Lung (tissue), 17 donors: ENCODE measurements at places on chromosomes 3 and 15. TPM values are rescaled to one million over a fixed set of nuclear protein-coding genes. Genes with fewer than 3 reads are reported as not detected.

- no peak for DNase-seq
These were observed 287.8 kb downstream of the XXYLT1 start for GRCh38 chr3:194983121-194983520.

Gene LRRC49
- total RNA-seq = 9.1 TPM

DNA sequence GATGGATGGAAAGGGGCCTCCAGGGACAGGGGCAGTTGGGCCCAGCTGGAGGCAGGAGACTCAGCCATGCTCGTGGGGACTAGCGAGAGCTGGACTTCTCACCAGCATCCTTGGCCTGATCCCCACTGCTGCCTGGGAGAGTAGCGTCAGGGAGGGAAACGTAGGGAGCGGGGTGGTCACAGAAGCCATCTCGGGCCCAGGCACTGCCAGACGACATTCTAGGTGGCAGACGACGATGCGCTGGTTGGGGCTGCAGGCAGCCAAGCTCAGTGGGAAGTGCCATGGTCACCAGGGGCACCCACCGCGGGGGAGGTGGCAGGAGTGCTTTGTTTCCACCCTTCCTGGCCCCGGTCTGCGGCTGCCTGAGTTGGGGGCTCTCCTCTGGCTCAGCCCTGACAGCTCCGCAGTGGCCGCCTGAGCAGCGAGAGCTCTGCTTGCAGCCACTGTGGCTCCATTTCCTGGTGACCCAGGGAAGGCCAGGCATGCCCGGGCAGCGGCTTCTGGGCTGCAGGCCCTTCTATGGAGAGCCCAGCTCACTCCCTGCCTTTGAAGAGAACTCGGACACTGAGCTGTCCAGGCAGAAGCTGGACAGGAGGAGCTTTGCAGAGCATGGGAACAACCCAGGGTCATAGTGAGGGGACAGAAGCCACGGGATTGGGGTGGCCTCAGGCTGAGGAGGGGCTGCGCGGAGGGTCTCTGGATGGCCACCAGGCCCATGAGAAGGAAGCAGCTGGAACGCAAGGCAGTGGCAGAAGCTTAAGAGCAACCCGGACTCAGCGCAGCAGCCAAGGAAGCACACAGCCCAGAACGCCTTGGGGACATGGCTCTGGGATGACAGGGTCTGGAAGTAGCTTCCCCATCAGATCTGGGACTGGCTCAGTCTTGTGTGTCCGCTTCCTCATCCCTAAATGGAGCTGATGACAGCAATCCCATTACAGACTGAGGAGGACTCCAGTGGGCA lies 30.8 kb downstream of the KLHL25 start:
- no peak for DNase-seq

GRCh38 chr15:87877114-87877810 lies 379.3 kb downstream of the NTRK3 start:
- DNase-seq = no peak

DNA sequence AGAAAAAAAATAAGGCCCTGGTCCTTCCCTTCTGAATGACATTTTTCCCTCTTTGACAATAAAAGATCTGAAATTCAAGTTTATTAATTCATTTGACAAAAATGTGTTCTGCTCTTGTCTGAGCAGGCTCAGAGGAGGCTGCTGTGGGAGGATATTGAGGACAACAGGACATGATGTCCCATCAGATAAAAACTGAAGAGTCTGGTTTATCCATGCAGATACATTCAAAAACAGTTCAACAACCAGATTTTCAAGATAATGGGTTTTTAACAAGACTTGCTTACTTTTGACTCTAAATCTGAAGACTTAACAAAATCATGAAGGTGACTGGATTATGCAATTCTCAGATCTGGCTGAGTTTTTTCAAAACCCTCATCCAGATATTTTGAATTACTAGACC lies 36.9 kb upstream of the STRIT1 start:
- no peak for DNase-seq

DNA sequence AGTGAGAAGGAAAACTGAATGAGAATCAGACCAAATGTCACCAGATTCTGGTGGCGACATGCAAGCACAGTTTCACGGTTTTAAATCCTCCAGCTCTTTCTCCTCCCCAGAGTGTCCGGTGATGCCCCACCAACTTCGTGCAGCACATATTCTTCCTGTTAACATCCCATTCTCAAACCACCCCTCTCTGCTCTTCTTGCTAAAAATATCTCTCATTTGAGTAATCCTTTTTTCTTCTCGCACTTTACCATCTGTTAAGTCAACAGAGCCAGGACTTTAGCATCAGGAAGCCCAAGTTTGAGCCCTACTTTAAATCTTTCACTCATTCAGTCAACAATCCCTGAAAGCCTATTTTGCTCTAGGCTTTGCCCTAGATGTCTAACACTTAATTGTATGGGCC lies 68.2 kb upstream of the VGLL4 start:
- no peak for DNase-seq

Gene MESP2
- 0.55 TPM for total RNA-seq

Gene SI
- not detected for total RNA-seq

- DNase-seq = peak; percentile 37
These were observed 464.7 kb downstream of the PDCD6IP start for GRCh38 chr3:34263101-34263621.
